ENCODE measurements at places on chromosomes 6 and 20.
A peak's percentile ranks its signal among the peaks of the same experiment; 100 is the strongest.

DNA sequence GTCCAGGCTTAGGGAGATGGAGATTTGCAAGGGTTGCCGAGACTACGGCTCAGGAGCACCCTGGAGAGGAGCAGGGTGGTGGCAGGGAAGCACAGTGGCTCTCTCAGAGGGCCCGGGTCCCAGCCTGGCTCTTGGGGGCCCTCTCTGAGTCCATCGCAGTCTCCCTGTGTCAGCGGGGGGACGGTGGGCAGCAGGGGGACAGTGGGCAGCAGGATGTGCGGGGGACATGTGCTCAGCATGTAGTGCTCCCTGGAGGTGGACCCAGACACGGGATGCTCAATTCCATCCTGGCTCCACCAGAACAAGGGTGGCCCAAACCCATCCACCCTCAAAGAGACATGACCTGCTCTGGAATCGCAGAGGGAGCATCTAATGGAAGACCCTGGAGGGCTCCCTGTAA is 43.0 kb upstream of the ZBP1 start:
- no peak for DNase-seq

DNA sequence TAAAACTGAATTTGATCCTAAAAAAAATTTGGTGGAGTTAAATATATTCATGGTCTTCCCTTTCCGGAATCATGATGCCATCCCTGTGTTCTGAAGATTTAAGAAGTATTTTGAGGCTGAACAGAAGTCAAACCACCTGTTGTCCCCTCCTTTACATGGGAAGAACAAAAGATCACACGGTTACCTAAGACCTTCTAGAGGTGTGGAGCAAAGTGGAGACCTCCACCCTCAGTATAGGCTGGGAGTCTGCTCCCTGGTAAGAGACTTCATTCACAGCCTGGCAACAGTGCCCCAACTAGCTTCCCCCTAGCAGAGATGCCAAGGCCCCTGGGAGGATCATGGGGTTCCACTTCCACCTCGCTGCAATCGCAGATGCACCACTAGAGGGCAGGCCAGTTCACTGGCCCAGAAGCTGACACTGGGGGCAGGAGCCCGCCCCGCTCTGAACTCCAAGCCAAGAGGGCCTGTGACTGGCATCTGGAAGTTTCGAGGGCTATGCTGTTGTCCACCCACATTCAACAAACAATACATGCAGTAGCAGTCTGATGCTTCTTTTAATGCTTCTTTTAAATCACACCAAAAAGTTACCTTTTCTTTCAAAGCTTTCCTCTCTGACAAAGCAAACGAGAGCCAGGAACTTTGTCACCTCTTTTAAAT is 19.5 kb upstream of the UBE2J1 start:
- peak; percentile 90 for DNase-seq

DNA sequence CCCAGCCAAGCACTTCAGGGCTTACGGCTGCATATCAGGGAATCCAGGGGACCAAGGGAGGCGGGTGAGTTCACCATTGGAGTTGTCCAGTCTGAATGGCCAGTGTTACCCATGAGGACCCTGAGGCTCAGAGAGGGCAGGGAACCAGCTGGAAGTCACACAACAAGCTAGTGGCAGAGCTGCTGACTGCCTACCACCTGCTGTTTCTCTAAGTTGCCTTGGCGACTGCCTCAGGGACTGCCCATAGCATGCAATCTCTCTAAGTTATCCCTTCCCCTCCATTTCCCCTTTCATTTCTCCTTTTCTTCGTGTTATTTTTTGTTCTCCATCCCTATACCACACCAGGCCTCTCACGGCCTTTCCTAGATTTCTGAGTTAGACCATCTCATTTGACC is 71.8 kb upstream of the SIRPA start:
- DNase-seq: no peak

DNA sequence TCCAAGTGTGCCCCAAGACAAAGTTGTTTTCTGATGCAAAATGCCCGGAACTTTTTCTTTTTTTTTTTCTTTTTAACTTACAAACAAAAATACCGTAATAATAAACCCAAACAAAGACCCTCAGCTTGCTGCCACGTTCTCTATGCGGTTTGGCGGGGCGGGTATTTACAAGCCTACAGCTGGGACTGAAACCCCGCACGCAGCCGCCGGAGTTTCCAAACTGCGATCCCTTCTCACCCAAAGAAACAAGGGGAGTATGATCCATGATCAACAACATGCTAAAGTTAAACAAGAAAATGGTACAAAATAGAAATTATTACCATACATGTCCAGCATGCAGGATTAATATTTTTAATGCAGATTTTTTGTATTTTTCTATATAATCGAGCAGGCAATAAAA is 2.1 kb downstream of the MAFB start:
- no peak for DNase-seq

DNA sequence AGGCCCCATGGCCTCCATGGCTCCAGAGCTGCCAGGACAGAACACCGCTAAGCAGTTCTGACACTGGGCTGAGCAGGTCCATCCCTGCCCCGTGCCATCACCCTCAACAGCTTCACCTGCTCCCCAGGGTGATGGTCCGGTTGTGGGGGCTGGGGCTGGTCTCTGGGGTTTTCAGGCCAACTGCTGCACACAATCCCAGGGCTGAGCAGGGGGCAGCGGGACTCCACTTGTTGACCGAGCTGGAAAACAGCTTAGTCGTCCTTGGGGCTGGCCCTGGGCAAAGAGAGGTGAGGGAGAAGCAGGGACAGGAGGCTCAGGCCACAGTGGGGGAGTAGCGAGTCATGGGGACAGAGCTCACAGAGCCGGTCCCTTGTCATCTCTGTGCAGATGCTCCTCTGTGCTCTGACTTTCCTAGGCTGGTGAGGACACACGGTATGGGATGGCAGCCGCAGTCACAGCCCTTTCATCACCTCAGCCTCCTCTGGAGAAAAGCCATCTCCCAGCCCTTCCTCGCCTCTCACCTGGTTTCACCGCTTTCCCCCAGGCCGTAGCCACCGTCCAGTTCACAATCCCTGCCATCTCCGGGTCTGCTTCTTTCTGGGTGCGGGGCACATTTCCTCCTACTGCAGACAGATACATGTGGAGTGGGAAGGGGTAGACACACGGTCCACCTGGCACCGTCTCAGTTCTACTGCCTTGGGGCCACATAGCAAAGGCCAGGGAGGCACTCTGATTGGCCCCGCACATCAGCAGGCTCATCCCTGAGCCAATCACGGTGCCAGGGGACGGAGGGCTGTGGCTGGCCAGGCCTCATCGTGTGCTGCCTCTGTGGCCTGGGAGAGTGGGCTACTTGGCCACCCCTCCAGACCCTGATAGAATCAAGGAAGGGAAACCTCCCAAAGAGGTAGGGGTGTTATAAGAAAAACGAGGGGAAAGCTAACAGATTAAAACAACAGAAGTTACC is 19.1 kb downstream of the MDFI start:
- no peak for DNase-seq

GRCh38 chr20:48805286-48805685 is 22.5 kb downstream of the PREX1 start:
- DNase-seq: no peak

- DNase-seq: no peak
These were observed at the start of gene POPDC3 for GRCh38 chr6:105179244-105180065. POPDC3 (minus strand) TSS chr6:105180014; CDS start chr6:105161909, 18,105 bp downstream.

GRCh38 chr20:25097498-25097897 is 15.6 kb upstream of the VSX1 start:
- DNase-seq: no peak

DNA sequence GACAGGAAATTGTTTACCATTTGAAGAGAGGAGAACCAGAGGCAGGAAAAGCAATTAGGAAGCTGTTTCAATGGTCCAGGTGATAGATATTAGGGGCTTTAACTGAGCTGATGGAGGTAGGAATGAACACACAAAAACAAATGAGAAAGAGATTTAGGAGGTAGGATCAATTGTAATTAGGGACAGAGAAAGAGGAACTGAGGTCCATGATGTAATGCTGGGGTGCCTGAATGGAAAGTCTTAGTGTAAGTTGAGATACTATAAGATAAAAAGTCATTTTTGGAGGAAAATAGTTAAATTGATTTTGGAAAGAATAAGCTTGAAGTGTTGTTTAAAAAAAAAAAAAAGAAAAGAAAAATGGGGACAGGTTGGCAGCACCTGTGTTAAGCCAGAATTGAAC is 58.5 kb upstream of the B3GAT2 start:
- DNase-seq: no peak

- no peak for DNase-seq
These were observed 117.9 kb downstream of the JAG1 start for GRCh38 chr20:10555865-10556308.

GRCh38 chr6:126380072-126380583 is 40.2 kb downstream of the CENPW start:
- no peak for DNase-seq

DNA sequence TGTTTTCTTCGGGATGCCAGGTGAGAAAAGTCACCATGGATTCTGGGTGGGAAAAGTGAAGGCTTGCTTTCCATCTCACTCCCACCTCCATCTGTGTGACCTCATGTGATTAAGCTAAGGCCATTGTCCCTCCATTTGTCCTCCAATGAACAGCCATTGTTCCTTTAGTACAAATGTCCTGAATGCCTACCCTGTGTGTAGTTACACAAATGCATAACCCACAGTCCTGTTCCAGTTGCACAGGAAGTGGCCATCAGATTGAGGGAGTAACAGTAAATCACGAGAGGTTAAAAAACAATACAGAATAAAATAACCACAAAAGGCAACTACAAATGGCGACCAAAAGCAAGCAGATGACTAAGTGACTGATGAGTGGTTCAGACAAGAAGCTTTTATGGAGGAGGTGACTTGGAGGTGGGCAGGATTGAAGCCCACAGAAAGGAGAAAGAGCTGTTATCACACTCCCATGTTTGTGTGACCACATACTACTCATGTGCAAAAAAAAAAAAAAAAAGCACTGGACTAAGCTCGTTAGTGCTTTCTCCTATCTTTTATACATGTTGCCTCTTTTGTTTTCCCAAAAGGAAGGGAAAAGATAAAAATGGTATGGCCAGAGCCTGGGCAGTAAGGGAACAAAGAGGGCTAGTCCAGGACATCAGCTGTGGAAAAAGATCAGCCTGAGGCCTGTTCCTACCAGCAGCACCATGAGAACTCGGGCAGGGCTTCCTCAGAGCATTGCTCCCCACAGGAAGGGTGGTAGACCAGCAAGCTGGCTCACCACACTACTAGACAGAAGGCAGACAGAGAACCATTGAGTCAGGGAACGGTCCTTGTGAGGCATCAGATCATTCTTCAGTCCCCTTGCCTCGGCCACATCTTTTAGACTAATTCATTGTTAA is 111.0 kb downstream of the TFAP2A start:
- DNase-seq: no peak

- DNase-seq: no peak
These were observed 77.5 kb upstream of the BEND3 start for GRCh38 chr6:107192830-107193229.

- DNase-seq: no peak
These were observed 95.1 kb downstream of the TMEM200A start for GRCh38 chr6:130460934-130461333.

GRCh38 chr6:44267252-44267651 is 1.9 kb upstream of the NFKBIE start:
- no peak for DNase-seq

DNA sequence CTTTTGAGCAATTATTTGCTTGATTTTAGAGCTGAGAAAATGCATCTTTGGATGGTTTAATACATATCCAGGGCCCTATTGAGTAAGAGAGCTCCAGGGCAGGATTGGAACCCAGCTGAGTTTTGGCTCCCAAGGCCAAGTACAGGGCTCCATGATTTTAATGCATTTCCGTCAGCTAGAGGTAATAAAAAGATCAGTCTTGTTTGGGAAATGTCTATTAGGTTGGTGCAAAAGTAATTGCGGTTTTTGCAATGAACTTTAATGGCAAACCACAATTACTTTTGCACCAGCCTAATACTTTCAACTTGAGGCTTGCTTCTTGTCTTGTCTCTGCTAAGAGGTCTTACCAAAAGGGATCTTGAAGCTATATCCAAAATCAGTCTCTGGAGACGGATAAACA is 29.4 kb upstream of the CDH4 start:
- DNase-seq: no peak

DNA sequence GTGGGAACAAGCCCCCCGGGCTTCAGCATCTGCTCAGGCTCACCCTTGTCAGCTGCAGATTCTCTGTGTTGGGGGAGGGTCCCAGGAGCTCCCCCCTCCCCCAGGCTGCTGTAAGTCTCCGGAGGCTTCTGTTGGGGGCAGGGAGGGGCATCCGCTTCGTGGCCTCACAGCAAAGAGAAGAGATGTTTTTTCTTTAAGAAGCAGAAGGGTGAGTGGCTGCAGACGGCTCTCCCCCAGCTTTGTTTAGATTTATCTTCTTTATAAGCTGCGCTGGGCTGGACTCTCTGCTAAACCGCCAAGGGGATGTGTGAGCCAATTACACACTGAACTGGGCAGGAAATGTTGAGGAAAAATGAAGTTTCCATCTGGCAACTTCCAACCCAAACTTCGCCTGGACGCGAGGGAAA is 48.7 kb upstream of the GATA5 start:
- no peak for DNase-seq

DNA sequence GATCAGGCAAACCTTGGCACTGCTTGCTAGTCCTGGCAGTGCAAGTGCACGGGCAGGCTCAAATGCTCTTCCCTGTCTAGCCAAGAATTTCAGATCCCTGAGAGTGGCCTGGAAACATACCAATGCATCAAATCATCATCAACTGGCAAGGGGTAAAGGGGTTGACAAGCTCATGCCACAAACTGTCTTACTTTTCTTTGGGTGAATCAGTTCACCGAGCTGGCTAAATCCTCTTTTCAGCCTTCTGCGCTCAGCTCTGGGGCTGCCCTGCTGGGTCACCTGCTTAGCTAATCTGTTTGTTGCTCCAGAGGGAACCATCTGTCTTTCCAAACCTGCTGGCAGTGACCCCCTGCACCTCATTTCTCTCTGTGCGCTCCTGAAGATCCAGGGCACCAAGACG is 59.5 kb downstream of the LYRM4 start:
- DNase-seq: no peak

DNA sequence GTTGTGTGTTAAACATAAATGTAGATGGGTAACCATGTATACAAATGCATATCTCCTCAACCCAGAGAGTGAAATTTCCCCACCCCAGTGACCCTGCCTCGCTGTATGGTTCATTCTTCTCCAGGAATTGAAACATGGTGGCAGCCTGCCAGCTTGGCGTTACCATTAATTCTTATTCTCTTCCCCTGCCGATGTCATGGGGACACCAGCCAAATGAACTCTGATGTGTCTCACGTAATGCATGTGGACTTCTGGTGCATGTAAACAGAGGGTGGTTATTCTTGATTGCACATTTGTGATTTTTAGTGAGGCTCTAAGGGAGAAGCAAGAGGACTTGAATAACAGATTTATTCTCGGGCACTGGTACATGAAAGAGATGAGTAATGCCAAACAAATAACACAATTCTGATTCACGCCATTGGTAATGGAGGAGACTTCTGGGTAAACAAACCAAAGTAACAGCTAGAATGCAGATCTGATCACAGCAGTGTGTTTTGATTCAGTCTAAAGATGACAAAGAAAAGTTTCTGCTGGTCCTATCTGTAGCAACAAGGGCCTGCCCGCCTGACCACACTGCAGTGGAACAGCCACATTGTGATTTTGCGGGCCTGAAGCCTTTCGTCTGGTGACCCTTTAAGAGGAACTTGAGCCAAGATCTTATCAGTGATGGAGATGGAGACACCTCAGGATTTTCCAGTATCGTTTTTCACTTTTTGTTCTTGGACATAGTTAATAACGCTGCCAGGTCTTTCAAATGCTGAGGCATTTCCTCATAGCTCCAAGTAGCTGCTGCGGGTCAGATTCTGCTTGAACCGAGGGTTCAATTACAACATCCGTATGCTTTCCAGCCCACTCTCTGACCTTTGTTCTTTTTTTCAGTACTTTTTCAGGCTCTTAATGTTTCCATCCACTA is 171.8 kb upstream of the AKAP12 start:
- peak; percentile 26 for DNase-seq

GRCh38 chr6:63176181-63176580 is 35.1 kb upstream of the FKBP1C start:
- DNase-seq: no peak

- no peak for DNase-seq
These were observed 42.7 kb upstream of the ZNF831 start for GRCh38 chr20:59120919-59121318.
